SW 1271 (cell line): ENCODE measurements at places on chromosomes 3 and 15.
A peak's percentile ranks its signal among the peaks of the same experiment; 100 is the strongest.

DNA sequence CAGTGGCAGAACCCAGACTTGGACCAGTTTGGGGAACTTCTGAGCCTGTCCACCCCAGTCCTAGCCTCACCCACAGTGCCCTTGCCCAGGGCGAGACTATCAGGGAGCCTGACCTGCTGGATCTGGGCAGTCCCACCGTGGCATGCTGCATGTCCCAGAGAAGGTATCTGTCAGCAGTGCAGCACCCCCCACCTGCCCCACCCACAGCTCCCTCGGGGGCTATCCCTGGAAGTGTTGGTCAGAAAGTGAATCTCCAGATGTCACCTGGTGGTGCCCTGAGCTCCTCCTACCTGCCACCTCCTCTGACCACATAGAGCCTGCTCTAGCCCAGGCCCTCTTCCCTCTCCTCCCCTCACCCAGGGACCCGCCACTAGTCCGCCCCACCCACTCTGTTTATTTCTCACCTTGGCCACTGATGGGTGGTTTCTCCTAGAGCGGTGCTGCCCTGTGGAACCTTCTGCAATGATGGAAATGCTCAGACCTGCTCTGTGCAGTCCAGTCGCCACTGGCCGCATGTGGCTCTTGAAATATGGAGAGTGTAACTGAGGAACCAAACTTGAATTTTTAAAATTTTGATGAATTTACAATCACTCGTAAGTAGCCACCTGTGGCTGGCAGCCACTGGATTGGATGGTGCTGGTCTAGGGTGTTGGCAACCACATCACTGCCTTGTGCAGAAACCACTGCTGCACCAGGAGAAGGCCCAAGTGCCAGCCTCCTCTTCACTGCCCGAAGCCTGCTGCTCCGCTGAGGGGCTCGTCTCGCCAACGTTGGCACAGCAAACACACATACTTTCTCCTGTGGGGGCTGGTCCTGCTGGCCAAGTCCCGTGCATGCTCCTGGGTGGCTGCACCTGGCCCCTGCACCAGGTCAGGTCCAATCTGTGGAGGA lies 13.1 kb downstream of the HDAC11 start:
- DNase-seq: no peak

DNA sequence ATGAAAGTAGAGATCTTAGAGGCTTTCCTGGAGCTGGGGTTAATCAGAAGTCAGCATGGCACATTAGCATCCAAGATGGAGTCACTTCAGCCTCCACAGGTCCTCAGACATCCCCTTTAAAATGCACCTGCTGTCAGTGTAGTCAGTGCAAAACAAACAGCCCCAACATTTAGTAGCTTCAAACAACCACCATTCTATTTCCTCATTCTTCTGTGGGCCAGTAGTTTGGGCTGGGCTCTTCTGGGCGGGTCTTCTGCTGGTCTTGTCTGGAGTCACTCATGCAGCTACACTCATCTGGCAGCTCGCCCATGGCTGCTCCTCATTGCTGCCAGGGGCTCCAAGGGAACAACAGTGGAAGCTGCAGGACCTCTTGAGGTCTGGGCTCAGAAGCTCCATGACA lies 99.9 kb downstream of the TLE3 start:
- no peak for DNase-seq

GRCh38 chr3:49759226-49759625 lies 27.1 kb downstream of the IP6K1 start:
- no peak for DNase-seq

GRCh38 chr3:67916353-67916752 lies 261.9 kb upstream of the SUCLG2 start:
- no peak for DNase-seq

GRCh38 chr3:87975716-87976115 lies 83.1 kb downstream of the CGGBP1 start:
- no peak for DNase-seq

DNA sequence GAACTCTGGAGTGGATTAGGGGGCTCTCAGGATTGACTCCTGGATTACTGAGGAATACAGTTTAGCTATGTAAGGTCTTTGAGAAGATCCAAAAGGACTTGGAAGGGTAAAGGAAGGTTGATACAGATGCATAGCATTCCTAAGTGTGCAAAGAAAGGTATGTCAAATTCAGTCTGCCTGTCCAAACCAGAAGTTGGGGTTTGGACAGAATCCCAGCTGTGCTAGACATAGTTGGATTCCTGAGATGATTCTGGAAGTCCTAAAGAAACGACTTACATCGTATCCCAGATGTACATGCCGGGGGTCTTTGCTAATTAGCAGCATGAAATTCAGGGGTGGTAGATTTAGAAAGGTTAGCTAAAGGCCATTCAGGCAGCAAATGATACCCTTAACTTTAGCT lies 97.7 kb upstream of the TSPAN3 start:
- DNase-seq: no peak

GRCh38 chr3:112314649-112315048 lies 18.3 kb upstream of the CD200 start:
- DNase-seq: no peak

DNA sequence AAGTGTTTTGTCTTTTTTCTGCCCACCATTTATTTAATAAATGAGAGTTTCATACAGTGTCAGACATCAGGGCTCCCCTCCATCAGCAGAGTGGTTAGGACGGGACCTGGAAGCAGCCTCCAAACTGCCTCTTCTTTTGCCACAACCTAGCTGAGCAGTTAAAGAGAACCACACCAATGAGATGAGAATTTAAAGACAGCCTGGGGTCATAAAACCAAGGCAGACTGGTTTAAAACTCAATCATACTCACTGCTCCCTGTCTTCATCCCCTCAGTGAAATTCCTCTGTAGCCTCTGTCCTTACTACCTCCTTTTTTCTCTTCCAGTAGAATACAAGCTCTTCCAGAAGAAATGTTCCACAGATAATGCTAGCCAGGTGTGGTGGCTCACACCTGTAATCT lies 78.7 kb downstream of the WWTR1 start:
- no peak for DNase-seq

GRCh38 chr3:66312039-66312438 lies 91.2 kb downstream of the SLC25A26 start:
- DNase-seq: no peak

- no peak for DNase-seq
Observed at GRCh38 chr3:10274601-10275000, 18.1 kb downstream of the GHRL start.

GRCh38 chr3:191385101-191385500 lies 54.8 kb upstream of the UTS2B start:
- no peak for DNase-seq

GRCh38 chr3:9769426-9770275 lies at the start of gene CAMK1:
Gene CAMK1, minus strand, starts transcription at chr3:9769947. Its CDS starts 2,198 bp downstream, at chr3:9767749.
- no peak for DNase-seq

GRCh38 chr3:76222201-76222600 lies 436.9 kb upstream of the ZNF717 start:
- no peak for DNase-seq

GRCh38 chr15:85379403-85380131 lies 836 bp upstream of the AKAP13 start:
- no peak for DNase-seq

DNA sequence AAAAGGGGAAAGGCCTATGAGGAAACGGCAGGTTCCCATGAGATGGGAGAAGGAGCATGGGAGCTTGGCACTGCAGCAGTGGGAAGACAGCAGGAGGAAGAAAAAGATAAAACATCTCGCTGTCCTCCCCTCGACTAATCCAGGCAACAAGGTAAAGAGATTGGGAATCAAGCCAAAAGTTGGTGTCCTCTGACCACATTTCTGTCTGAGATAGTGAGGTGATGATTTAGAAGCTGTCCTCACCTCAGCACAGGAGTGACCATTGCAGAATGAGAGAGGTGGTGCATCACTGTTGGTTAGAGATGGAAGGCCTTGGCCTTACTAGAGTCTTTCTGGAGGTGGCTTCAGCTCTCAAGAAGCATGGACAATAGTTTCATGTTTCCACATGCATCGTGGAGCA lies 226.6 kb upstream of the CCDC54 start:
- DNase-seq: no peak

GRCh38 chr3:178002113-178002512 lies 534.1 kb upstream of the KCNMB2 start:
- no peak for DNase-seq

DNA sequence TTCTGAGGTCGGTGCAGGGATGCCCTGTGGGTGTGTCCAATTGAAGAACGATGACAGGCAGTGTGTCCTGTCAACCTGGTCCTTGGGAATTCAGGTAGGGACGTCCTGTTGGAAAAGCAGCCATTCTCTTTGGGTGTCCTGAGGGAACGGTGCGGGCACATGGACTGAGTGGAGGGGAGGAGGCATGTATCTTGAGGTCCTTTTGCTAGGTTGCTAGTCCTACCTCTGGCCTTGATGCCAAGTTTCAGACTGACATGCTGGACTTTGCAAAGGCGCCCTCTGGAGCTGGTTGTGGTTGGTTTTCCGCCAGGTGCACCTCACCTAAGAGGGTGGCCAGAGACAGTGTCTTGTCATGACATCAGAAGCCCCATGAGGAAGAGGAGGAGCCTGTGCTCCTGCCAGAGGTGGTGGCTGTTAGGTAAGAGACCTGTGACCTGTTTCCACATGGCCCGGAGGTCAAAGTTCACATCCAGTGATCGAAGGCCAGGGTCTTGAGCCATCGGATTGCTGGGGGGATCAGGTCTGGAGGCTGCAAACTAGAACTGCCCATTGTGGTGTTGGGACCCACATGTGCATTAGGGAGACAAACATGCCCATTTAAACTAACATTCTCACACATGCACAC lies 106.3 kb downstream of the SNRPN start:
- DNase-seq: no peak

DNA sequence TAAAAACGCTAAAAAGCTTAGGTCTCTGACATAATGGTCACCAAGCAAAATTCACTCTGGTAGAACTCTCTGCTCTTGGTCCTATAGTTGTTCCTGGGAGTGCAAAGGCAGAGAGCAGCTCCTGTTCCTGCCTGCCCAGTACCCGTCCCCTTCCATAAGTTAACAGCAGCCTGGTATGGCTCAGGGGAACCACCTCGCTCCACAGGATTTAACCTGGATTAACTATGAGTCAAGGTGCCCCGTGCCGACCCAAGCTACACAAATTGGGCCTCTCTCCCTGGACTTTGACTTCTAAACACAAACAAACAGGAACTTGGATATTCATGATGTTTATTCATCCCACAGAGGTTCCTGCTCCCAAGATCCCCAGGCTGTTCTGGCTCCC lies 32.1 kb downstream of the SCAP start:
- no peak for DNase-seq

DNA sequence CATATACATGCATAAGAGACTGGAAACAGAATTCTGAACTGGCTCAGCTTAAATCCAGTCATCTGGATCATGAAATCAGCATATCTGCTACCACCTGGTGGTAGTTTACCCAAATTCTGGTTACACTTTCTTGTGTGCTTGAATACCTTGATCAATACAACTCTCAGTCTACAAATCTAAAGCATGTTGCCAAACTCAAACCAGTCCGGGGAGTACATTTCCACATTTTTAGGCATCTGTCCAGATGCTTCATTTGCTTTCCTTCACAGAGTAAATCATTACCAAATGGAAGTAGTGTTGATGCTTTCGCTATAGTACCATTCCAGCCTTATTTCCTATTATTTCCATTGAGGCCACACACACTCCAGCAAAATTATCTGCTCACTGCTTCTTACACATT lies 126.4 kb downstream of the P2RY1 start:
- DNase-seq: peak; percentile 36

GRCh38 chr3:12904951-12905315 lies 63.6 kb upstream of the RPL32 start:
- DNase-seq: no peak

- DNase-seq: no peak
Observed at GRCh38 chr15:28904541-28905315, 19.0 kb downstream of the APBA2 start.

DNA sequence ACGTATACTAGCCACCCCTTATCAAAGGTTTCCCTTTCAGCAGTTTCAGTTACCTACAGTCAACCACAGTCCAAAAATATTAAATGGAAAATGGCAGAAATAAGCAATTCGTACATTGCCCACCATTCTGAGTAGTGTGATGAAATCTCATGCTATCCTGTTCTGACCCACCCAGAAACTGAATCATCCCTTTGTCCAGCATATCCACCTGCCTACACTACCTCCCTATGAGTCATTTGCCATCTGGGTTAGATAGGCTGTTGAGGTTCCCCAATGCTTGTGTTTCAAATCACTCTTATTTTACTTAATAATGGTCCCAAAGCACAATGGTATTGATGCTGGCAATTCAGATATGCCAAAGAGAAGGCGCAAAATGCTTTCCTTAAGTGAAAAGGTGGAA lies 15.3 kb upstream of the PHC3 start:
- no peak for DNase-seq

- DNase-seq: peak; percentile 86
Observed at GRCh38 chr3:112390783-112391641, 58.1 kb downstream of the CD200 start.

DNA sequence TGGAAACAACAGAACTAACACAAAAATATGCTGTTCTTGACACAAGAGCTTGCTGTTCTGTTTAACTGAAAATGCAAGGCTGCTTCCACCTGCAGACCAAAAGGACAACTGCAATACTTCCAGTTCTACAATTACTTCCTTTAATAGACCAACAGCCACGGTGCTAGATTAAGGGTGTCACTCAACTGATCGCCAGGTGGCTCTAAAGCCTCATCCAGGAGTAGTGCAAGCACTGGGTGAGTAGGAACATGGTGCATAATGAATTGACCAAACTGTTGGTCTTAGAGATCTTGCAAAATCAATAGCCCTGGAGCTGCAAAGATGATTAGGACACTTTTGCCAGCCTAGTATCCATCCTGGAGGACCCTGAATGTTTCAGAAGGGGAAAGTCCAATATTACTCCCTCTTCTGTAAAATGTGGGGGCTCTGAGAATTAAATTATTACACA lies 3.6 kb upstream of the CLDN16 start:
- DNase-seq: peak; percentile 48

DNA sequence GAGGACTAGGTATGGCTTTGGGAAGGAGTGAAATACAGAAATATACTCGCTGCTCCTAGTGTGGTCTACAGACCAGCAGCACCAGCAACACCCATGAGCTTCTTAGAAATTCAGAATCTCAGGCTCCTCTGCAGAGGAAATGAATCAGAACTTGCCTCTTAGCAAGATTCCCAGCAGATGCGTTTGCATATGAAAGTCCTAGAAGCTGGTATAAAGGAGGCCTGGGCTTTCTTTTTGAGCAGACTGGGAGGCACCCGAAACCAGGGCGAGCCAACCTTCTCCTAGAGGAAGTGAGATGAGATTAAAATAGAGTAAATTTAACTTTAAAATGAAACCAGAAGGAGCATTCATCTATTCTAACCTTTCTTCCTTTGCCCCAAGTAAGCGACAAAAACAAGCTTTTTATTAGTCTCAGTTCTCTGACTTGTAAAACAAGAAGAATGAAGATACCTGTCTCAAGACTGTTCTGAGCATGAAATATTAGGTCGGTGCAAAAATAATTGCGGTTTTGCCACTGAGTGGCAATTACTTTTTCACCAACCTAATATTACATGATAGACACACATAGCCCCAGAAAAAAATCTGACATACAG lies 140.0 kb downstream of the PDZRN3 start:
- DNase-seq: no peak
